ENCODE measurements at places on chromosomes 13 and 19.

GRCh38 chr19:37905946-37906868 is at the start of gene WDR87:
WDR87 (minus strand) TSS chr19:37906594; CDS start chr19:37898239, 8,355 bp downstream.
- no peak for DNase-seq

DNA sequence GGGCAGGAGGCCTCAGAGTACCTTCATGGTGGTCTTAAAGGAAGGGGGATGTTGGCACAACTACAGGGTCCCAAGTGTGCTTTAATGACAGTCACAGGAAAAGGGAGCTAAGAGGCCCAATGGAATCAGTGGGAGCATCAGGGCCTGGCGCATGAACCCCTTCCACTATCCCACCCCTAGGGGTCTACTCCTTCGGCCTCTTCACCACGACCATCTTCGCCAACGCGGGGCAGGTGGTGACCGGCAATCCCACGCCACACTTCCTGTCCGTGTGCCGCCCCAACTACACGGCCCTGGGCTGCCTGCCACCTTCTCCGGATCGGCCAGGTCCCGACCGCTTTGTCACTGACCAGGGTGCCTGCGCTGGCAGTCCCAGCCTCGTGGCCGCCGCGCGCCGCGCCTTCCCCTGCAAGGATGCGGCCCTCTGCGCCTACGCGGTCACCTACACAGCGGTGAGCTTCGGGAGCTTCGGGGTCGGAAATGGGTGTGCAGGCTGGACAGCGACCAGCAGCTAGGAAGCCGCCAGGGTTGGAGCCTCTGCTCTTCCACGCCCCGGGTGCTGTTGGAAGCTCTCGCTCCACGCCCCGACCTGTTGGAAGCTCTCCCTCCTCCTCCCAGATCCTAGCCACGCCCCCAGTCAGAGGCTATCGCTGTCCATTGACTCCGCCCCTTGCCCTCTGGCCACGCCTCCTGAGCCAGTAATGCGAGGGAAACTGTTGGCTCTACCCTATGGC is 6.0 kb downstream of the PLPPR2 start:
- DNase-seq, result no peak

DNA sequence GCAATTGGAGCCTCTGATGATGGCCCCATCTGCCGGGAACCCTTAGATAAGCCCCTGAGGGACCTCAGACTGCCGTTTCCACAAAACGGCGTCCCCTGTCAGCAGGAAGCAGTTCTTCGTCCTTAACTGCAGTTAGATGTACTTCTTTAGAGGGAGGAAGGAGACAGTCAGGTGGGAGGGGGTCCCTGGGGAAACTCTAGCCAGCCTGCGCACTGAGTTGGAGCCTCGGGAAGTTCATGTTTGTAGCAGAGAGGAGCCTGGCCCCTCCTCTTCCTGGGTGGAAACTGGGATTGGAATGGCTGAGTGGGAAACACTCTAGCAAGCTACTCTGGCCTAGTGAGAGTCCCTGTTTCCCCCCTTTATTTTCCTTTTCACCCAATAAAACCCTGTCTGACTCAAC is 612.4 kb downstream of the PCDH9 start:
- DNase-seq, result no peak

DNA sequence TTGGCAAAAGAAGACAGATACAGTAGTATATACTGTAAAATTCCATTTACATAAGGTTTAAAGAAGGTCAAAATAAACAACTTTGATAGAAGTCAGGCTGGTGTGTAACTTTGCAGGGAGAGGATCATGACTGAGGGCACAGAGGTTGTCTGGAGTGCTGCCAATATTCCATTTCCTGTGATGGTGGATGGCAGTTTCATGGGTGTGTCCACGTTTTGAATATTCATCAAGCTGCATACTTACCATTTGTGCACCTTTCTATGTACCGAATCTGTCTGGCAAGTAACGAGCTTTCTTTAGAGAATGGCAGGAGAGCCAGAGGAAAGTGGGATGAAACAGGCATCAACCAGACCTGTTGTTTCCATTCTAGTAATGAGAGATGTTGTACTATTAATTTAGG is 420.5 kb upstream of the HTR2A start:
- no peak for DNase-seq

DNA sequence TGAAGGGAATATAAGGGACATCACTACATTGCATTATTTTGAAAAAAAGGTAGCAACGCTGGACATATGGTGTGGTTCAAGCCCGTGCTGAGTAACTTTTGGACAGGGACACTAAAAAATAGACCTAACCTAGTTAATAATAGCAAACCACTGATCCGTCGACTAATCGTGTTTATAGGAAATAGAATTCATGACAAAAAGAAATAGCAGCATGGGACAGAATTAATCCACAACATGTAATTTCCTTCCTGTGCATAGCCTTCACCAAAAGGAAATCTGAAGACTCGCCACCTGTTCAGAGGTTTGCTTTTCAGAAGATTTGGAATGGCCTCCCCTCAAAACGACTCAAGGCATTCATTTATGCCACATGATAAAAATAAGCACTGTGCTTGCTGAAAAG is 128.7 kb downstream of the FGF14 start:
- no peak for DNase-seq

DNA sequence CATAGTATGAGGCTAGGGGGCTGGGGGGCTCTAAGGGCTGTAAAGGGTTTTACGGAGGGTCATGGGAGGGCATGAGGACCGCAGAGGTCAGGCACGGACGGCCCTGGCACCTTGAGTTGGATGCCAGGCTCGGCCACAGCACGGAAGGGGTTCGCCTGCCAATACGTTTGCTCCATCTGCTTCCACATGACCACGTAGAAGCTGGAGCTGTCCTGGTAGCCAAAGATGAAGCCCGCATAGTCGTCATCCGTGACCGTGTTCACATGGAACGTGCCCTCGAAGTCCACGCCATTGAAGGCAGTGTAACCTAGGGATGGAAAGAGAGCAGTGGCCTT is 6.4 kb downstream of the COMP start:
- DNase-seq, result no peak

DNA sequence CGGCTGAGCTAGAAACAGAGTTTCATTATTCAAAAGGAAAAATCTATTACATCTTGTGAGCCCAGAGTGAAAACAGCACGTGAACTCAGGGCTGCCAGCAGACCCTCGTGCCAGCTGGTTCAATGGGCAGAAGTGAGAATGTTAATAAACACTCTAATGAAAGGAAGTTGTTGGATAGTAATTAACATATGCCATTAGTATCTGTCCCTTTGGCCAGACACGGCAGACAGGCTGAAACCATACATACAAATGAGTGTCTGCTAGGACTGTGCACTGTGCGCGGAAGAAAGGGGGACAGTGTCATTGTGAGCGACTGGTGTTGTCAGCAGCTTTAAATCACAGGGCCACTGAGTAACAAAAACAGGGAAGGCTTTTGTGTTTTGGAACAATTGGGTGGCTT is 121.9 kb upstream of the TSC22D1 start:
- no peak for DNase-seq

DNA sequence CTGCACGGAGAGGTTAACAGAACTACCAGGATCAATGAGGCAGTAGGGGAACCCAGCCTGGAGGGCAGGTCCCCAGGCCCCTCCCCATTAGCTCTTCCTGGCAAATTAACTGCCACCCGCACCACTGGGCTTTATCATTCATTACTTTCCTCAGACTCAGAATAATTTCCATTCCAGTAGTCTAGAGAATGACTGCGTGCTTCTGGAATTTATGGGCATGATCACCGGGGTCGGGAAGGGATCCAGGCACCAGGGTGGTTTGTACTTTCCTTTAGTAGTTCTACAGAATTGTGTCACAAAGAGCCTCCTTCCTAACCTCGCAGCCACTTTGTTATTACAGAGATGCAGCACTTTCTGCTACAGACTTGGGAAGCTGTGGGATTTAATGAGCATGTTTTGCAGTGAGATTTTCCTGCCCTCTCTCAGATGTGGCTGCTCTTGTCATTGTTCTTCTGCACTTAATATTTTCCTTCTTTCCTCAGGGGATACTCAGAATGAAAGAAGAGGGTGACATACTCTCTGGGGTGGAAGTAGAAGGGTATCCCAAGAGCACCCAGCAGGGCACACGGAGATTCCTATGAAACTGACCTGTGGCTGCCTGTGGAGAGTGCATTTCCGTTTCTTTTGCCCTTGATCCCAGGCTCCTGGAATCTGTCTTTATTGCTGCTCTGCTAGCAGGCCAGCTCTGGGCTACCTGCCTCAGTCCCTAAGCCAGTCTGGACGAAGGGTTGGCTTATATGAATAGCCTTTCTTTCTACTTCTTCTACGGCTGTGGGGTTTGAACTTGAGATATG is 285.0 kb upstream of the SLC10A2 start:
- no peak for DNase-seq

DNA sequence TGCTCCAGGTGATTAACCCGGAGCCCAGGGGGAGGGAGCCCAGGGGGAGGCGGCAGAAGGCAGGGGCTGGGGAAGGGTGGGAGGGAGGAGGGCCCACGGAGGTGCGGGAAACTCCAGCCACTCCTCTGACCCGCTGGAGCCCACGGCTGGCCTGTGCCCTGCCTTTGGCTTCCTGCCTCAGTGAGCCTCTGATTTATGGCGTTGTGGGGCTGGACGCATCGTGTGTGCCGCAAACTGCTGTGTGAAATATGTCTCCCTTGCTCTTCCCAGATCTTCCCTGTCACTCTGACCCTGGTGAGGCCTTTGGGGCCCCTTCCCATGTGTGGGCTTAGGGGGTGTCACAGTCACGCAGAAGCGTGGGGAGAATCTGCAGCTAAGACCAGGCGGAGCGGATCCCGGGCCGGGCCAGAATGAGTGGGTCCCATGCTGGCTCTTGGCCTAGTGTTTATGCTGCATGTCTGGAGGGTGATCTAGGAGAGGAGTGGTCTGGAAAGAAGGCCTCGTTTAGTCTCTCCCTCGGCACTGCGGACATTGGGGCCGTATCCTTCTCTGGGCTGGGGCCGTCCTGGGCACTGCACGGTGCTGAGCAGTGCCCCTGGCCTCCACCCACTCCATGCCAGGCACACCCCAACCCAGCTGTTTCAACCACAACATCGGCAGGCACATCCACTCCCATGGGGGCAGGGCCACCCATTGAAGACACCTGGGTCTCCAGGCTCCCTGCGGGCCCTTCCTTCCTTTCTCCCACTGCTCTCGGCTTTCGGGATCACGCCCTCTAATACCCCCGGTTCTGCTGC is 123.0 kb downstream of the KDM4B start:
- peak; percentile 24 for DNase-seq

DNA sequence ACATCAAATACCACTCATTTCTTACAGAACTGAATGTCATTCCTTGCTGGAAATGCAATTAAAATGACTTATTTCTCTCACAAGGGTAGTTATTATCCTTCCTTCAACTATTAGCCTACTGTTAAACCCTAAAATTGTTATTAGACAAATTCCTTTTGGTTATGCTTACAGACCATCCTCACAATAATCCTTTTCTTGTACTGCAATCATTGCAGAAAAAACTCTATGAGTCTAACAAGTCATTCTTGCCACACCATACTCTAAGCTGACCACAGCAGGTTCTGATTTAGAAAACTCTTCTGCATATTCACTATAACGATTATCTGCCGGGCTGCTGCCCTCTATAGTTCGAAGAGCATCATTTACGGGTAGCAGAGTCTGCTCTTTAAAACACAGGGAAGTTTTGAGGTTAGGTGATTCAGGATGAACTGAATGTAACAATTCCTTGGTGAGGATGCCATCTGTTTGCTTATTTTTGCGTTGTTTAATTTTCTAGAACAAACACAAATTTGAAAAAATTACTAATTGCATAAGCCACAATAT is 38.2 kb downstream of the MTMR6 start:
- peak; percentile 10 for DNase-seq

Data from GM04504 (cell line).